ENCODE measurements at places on chromosomes 4 and X.
A peak's percentile ranks its signal among the peaks of the same experiment; 100 is the strongest.

DNA sequence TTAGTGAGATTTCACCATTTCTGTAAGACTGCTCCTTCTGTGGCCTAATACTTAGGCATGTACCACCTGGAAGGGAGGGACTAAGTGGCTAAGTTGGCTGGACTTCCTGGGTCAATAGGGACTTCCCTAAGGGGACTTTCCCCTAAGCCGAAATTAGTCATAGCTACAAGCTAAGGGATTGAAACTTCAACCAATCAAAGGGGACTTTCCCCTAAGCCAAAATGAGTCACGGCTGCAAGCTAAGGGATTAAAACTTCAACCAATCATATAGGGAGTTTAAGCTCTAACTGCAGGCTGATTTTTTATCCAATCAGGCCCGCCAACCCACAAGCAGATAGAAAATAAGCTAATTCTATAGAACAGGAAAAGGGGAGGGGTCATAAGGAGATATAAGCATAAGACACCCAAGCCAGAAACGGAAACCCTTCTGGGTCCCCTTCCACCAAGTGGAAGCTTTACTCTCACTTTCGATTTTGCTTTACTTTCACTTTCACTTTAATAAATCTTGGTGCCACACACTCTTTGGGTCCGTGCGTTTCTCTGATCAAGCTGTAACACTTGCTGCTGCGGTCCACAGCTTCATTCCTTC, 382.8 kb downstream of the KLHL4 start:
- DNase-seq, result no peak

DNA sequence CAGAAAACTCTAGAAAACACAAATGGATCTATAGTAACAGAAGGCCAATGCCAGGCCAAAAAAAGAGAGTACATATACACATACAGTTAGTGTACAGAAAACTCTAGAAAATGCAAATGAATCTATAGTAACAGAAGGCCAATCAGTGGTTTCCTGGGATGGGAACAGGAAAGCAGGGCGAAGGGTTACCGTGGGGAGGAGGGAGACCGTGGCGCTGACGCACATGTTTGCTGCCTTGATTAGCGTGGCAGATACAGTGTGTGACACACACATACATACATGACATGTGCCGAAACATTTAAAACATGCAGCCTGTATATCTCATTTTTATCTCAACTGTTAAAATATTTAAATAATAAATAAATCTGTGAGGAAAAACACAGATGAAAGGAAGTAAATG, 14.7 kb downstream of the GAK start:
- no peak for DNase-seq

DNA sequence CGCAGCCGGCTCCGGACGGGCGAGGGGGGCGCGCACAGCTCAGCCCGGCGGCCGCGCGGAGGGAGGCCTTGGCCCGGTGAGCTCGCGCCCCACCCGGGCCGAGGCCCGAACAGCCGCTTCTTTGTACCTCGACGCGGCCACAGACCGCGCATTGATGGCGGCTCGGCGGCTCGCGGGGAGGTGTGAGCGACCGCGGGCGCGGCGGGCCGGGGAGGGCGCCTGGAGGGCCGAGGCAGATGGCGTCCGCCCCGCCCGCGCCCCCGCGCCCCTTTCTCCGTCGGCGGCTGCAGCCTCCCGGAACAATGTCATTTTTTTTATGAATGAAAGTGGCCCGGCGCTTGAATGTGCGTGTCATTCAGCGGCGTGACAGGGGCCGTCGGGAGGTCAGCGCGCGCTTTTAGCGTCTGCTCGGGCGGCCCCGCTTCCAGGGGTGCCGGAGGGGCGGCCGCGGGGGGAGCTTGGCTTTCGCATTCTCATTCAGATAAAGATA, 1.8 kb downstream of the FGFR3 start:
- DNase-seq, result no peak

DNA sequence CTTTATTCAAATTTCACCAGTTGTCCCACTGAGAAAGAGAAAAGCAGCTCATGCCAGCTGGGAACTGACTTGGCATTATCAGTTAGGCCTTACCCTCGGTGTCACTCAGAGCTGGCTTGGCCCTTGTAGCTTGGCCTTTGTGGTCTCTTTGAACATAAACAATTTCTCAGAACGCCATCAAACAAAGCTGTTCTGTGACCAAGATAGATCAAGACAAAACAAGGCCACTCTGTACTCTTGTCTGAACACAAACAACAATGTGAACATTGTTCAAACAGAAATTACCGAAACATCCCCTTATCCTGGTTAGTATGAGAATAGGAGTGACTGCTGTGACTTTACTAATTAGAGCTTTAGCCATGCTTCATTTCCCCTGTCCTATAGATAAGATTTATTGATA, 57.2 kb downstream of the DIPK2B start:
- no peak for DNase-seq

DNA sequence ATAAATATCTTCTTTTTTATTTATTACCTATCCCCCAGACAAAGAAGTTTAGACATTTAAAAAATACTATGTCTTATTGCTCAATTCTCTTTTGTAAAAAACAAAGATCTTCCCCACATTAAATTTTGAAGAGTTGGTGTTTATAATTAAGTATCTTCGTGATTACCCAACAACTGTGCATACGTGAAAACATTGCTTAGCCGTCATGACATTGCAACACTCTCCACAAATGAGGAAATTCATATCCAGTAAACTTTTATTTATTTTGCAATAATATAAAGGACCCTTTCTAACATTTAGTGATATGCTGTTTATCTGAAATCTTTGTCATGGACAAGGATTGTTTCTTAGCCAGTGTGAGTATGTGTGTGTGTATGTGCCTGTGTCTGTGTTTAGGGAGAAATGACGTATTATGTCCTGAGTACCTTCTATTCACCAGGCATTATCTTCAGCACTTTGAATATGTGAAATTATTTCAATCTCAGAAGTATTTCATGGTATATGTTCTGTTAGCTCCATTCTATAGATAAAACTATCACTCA, 26.1 kb upstream of the EREG start:
- DNase-seq, result no peak

- peak; percentile 53 for DNase-seq
Measured at GRCh38 chr4:77104791-77105540, 29.2 kb upstream of the CCNI start.

GRCh38 chrX:111254896-111255693, 15.2 kb downstream of the CAPN6 start:
- DNase-seq, result no peak

- no peak for DNase-seq
Measured at GRCh38 chrX:66042307-66043077, 2.6 kb upstream of the VSIG4 start.

DNA sequence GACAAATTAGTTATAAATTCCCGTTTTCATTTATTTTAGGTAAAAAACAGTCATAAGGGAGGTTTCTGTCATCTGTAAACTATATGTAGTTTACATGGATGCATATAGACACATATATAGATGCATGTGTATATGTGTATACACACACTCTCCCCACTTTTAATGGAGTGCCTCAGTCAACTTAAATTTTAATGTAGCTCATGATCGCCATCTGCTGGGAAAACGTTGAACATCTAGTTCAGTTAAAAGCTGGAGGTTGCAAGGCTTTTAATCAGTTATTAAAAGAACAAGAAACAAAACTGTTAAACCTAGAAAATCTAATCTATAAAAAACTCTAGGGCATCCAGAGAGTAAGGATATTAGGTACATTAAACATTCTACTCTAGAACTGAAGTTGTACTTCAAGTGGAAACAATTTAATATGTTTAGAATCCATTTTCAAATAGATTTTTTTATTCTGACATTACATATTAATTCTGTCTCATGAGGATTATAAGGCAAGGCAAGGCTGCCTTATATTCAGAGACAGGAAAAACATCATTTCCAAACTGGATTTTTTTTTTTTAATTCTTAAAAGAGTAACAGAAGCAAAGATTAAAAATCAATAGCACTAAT, 122.6 kb downstream of the SHISA3 start:
- peak; percentile 73 for DNase-seq

DNA sequence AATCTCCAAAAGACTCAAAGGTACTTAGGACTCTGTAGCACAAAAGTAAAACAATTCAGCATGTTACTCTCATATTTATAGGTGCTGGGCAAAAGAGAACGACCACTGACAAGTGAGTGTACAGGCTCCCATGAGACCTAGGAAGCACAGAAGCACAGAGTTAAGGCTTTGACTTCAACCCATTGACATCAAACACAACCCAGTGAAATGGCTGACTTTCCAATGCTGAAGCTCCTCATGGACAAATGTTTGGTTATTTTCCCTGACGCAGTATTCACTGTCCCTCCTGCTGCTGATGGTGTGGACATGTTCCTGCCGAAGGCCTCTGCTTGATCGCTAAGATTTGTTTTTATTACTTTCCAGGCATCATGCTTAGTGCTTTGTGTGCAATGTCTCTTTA, 148.7 kb downstream of the TSPAN5 start:
- no peak for DNase-seq

- no peak for DNase-seq
Measured at GRCh38 chrX:26722666-26723428, 506.9 kb downstream of the MAGEB5 start.

DNA sequence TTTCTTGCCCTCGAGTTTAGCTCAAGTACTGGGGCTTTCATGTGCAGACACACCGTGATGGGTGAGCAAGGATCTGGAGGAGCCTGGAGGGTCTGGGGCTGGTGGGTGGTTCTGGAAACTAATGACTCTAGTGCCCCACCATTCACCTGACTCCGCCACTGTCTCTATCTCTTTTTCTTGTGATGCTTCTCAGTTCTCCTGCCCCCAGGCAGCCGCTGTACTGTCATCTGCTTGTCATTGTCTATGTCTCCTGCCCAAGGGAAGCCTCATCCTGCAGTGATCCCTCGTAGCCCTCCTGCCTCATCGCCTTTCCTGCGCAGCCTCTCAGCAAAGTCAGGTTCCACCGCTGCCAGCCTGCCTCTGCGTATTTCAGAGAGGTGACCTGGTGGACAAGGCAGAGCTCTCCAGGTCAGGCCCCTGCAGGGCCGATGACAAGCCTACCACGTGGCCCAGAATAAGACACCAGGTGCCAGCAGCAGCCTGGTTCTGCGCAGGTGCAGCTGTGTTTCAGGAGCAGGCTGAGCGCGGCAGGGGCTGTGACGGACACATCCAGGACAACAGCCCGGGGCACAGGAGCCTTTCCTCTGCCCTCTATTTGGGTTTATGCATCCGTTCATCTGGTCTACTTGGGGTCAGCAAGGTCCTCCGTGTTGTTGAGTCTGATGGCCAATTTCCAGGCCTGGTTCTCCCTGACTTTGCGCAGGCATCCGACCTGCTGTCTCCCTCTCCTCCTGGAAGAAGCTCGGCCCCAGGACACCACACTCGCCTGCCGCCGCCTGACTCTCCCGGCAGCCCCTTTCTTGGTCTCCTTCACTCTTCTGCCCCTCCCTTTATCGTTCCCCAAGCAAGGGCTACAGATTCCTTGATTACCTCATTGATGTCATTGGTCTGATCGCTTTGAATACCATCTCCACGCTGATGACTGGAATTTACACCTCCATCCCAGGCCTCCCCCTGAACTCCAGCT, 30.9 kb upstream of the CDKN2AIP start:
- DNase-seq, result no peak

DNA sequence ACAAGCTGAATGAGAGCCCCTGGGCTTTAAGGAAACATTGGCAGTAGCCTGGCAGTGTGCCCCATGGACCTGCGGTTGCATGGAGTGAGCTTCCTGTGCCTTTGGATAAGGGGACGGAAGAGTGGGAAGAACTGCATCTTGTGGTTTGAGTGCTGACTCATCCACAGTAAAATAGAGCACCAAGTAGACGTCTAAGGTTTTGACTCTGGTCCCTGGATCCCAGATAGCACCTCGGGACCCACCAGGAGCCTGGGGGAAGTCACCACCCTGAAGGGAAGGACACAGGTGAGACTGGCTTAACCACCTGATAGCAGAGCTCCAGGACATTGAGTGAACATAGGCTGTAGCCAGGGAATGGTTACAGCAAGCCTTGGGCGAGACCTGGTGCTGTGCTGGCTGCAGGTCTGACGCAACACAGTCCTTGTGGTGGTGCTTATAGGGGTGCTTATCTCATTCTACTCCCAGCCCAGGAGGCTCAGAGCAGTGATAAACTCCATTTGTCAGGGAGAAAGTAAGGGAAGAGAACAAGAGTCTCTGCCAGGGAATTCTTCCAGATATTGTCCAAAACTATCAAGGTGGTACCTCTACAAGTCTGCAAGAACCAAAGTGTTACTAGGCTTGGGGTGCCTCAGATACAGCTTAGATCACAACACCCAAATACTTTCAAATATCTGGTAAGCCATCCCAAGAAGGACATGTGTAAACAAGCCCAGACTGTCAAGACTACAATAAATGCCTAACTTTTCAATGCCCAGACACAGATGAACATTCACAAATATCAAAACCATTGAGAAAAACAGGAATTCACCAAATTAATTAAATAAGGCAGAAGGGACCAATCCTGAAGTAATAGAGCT, 123.6 kb upstream of the TET2 start:
- peak; percentile 75 for DNase-seq

DNA sequence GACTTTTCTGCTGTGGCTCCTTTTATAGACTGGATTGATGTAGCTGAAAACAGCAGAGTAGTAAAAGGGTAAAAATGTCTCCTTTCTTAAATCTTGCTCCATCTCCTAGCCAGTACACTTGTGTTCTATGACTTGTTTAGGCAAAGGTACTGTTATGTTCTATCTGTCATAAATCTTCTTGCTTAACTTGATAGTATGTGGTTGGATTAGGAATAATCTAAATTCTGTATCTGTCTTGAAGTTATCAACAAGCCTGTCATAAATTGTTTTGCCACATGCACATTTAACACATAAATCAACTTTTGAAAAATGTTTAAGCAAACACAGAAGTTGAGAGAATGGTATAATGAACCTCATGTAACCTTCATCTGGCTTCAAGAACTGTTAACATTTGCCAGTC, 157.0 kb downstream of the FRAS1 start:
- no peak for DNase-seq

- DNase-seq, result no peak
Measured at GRCh38 chrX:122047261-122047660, 999.9 kb downstream of the GLUD2 start.

DNA sequence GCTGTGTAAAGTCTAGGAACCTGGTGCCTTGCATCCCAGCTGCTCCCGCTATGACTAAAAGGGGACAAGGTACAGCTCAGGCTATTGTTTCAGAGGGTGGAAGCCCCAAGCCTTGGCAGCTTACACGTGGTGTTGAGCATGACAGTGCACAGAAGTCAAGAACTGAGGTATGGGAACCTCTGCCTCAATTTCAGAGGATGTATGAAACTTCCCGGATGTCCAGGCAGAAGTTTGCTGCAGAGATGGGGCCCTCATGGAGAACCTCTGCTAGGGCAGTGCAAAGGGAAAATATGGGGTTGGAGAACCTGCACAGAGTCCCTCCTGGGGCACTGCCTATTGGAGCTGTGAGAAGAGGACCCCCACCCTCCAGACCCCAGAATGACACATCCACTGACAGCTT, 76.6 kb downstream of the DDX60 start:
- DNase-seq, result no peak

DNA sequence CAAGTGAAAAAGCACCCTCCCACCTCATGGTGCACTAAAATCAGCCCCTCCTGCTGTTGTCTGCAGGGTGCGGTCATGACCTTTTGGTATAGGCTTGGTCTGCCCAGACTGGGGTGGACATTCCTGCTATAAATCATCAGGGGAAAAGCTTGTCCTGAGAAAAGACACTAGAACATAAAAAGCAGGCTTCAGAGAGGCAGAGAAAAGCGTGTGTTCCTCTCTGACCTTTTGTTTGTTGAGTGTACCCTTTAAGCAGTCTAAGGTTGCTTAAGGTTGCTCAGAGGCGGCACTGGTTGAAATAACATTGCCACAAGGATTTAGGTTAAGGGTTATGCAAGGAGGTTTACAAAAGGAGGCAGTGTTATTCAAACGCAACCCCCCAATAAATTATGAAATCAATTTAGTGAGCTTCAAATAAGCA, 43.5 kb downstream of the CCDC158 start:
- no peak for DNase-seq
